OCI-LY7 (cell line): ENCODE measurements at places on chromosomes 3 and 15.
A peak's percentile ranks its signal among the peaks of the same experiment; 100 is the strongest.

GRCh38 chr15:56537881-56538280 lies 72.9 kb upstream of the MNS1 start:
- peak; percentile 89 for DNase-seq

- no peak for DNase-seq
Observed at GRCh38 chr3:89679686-89680085, 572.3 kb downstream of the EPHA3 start.

DNA sequence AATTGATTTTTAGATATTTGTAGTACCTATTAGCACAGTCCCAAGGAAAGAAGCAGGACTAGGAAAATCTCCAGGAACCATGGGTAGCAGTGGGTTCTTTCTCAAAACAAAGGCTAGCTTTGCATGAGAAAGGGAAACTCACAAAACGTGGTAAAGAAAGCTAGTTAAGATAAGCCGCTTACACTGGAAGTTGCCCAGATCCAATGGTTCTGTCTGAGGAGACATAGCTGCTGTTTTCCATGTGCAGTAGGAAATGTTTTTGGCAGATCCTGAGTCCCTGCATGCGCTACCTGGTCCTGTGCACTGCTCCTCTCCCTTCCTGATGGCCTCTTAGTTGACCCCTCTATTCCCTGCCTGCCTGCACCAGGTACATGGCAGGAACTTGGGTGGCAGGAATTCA lies 60.4 kb downstream of the TFG start:
- DNase-seq = no peak

DNA sequence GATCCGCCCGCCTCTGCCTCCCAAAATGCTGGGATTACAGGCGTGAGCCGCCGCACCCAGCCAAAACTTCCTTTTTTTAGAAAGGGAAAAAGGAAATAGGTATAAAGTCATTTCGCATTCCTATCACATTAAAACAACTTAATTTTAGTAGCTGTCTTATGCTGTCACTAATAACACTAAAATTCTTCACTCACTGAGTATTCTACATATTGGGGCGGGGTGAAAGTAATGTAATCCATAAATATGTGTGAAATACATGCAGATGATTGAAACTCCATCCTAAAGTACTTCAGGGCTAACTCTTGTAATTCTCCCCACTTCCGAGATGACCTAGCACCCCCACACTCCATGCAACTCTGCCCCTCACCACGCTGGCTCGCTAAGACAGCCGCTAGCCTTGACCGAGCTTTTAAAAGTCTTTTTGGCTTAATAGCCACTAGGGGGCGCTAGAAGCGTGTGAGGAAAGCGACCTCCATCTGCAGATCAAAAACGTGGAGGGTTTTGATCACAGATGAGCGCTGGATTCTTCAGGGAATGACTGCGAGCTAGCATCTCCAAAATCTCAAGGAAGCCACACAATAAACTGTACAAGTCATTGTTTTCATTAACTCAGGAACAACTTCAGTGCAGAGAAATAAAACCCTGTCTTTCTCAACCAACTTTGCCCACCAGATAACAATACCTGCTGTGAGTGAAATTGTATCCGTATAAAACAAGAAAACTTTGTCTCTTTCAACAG lies 129.3 kb upstream of the IGF1R start:
- peak; percentile 75 for DNase-seq

GRCh38 chr15:86857701-86858100 lies 778.0 kb downstream of the AGBL1 start:
- DNase-seq = no peak

DNA sequence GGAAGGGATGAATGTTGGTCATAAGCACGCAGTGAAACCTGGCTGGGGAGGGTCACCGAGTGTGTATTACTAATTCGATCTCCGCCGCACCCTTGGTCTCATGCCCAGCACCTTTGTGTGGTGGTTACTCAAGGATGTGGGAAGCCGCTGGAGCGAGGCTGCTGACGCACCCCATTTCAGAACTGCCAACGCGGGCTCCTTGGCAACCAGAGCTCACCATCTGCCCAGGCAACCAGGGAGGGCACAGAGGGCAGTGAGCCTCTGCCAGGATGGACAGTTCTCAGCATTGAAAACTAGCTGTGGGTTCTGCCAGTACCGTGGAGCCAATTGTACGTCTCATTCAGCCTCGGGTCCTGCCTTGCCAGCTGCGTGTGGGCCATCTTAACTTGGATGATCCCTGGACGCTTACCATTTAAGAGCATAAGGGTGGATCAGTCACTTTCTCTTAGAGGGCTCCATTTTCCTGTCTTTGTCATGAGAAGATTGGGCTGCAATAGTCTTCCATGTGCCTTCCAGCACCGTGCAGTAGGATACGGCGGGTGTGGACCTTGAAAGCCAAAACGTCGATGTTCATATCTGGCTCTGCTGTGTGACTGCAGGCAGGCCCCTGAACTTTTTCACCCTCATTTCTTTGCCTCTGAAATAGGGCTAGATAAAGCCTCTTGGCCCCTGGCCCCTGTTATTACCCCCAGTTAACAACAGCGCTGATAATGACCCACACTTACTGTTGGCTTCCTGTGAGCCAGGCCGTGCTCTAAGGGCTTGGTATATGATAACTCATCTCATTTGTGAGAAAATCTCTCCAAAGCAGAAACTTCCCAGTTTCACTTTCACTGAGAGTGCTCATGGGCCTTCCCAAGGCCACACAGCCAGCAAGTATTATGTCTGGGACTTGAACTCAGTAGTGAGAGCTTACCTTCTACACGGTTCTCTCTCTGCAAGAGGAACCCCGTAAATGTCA lies 238.8 kb downstream of the OPA1 start:
- peak; percentile 19 for DNase-seq

GRCh38 chr3:183309276-183309675 lies 56.2 kb downstream of the B3GNT5 start:
- no peak for DNase-seq

DNA sequence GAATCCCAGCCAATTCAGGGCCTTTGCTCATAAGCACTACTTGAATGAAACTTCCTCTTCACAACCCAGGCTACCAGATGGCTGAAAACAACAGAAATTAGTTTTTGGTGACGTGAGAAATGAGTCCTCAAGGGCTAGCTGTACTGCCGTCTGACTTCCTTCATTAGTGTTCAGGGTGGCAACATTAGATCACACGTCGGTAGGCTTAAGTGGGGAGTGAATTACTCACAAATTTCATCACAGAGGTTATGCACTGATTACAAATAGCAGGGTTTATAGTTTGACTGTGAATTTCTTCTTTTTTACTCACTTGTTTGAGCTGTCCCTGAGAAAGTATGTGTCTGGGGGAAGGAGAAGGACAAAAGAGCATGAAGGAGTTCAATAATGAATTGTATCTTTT lies 397.2 kb downstream of the GAP43 start:
- no peak for DNase-seq

- no peak for DNase-seq
Observed at GRCh38 chr3:185195652-185196051, 42.8 kb upstream of the C3orf70 start.

DNA sequence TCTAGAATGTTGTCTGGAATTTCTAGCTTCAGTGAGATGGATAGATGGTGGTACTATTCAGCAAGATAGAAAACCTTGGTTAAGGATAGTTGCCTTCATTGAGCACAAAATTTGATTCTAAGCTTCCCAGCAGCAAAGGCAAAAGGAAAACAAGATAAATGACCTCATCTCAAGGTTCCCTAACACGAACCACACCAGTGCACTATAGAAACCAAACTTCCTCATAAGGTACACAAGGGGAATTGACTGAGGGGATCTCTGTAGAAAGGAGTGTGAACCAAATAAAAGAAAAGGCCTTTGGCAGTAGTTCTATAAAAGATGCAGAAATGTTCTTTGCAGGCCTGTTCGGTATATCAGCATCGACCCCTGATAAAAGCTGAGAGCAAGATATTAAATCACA lies 288.9 kb downstream of the SHQ1 start:
- DNase-seq = no peak

GRCh38 chr15:78726870-78727551 lies 84.3 kb downstream of the ADAMTS7 start:
- peak; percentile 78 for DNase-seq

- DNase-seq = peak; percentile 87
Observed at GRCh38 chr3:141486746-141487520, at the start of gene RASA2. RASA2 (plus strand) TSS chr3:141487027; CDS start chr3:141487084, 57 bp downstream.

GRCh38 chr15:87348746-87349145 lies 907.8 kb downstream of the NTRK3 start:
- DNase-seq = no peak

DNA sequence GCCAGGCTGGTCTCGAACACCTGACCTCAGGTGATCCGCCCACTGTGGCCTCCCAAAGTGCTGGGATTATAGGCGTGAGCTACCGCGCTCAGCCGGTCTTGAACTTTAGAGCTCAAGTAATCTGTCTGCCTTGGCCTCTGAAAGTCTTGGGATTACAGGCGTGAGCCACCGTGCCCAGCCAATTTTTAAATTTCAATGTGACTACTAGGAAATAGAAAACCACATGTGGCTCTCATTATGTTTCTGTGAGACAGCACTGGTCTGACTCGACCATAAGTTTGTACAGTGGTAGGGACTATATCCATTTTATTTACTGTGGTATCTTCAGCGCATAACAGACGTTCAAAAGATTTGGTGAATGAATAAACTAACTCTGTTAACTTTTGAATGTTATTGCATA lies 9.1 kb downstream of the ZFAND6 start:
- no peak for DNase-seq

GRCh38 chr3:138197058-138197457 lies 10.0 kb downstream of the ARMC8 start:
- DNase-seq = no peak

DNA sequence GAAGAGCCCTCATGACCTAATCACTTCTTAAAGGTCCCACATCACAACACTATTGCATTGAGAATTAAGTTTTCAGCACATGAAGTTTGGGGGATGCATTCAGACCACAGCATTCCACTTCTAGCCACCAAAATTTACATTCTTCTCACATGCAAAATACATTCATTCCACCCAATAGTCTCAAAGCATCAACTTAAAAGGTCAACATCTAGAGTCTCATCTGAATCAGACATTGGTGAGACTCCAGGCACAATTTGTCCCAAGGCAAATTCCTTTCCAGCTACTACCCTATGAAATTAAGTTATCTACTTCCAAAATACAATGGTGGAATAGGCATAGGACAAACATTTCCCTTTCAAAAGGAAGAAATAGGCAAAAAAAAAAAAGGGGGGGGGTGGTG lies 64.9 kb downstream of the PLSCR2 start:
- DNase-seq = no peak

DNA sequence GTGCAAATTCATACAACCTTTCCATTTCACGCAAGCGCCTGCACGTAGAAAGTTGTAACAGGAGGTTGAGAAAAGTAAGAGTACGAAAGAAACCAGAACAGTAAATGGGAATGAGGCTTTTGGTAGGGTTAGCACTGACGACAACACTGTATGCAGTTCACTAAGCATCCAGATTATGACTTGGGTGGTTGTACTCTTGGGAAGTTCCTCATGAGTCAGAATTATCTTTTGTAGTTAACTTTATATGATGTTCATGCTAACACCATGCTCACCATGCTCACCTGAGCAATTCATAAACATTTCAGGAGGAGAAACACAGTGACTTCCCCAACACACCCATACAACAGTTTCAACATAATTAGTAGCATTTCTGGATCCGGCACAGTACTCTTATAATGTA lies 3.0 kb upstream of the LPP start:
- no peak for DNase-seq

GRCh38 chr15:70580958-70581357 lies 182.4 kb downstream of the UACA start:
- DNase-seq = no peak

GRCh38 chr15:75508840-75509532 lies 57.5 kb upstream of the SIN3A start:
- DNase-seq = peak; percentile 48

DNA sequence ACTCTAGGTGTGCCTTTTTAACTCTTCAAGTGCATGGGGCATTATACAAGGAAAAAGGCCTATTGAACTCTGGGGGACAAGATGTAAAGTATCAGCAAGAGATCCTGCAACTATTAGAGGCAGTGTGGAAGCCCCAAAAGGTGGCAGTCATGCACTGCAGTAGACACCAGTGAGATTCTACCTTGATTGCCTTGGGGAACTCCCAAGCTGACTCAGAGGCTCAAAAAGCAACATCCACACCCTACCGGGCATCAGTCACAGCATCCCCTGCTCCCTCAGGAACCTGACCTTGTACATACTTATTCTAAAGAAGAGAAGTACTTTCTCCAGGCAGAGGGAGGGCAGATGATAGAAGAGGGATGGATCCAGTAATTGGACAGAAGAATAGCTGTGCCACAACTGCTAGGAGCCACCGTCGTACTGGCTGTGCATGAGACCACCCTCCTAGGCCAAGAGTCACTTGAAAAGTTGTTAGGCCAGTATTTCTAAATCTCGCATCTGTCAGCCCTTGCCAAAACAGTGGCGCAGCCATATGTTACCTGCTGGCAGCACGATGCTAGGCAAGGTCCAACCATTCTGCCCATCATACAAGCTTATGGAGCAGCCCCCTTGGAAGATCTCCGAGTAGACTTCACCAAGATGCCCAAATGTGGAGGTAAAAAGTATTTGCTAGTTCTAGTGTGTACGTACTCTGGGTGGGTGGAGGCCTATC lies 523.1 kb upstream of the FRG2C start:
- DNase-seq = no peak

DNA sequence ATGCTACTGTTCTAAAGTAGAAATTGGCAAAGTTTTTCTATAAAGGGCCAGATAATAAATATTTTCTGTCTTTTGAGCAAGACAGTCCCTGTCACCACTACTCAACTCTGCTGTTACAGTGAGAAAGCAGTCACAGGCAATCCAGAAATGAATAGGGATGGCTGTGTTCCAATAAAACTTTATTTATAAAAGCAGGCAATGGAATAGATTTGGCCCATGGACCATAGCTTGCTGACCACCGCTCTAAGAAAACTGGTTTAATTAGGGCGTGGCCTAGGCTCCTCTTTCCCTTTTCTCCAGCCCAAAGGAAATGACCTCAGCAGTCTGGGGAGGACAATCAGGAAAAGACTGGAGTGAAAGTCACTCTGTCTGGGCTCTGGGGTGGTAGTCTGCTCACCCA lies 183.8 kb downstream of the MEGF11 start:
- DNase-seq = no peak

- DNase-seq = no peak
Observed at GRCh38 chr3:127456471-127457093, 134.0 kb downstream of the TPRA1 start.

GRCh38 chr15:49137861-49138260 lies 17.5 kb downstream of the COPS2 start:
- DNase-seq = no peak

GRCh38 chr3:74443102-74443501 lies 171.4 kb downstream of the CNTN3 start:
- DNase-seq = no peak

DNA sequence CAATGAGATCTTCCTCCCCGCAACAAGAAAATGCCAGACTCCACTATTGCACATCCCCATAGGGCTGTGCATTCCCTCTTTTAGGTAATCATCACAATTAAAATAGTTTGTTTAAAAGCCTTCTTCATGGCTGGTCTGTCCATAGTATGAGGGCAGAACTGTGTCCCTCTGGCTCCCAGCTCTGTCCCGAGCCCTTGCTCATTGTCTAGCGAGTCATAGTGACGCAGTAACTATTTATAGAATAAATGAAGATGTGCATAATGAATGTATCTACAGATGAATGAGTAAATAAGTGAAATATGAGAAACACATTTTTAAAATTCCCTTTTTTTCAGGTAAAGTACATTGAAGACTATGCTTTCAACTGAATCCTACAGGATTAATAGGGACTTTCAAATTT lies 128.4 kb upstream of the TMC3 start:
- no peak for DNase-seq

- DNase-seq = peak; percentile 40
Observed at GRCh38 chr3:146218880-146219866, 31.7 kb downstream of the PLSCR4 start.
